ENCODE measurements at places on chromosomes 11 and 22.

GRCh38 chr11:128868841-128869671, 2.0 kb upstream of the KCNJ1 start:
- DNase-seq, result no peak

- DNase-seq, result no peak
These were observed 10.0 kb downstream of the TSPAN18 start for GRCh38 chr11:44736791-44737190.

DNA sequence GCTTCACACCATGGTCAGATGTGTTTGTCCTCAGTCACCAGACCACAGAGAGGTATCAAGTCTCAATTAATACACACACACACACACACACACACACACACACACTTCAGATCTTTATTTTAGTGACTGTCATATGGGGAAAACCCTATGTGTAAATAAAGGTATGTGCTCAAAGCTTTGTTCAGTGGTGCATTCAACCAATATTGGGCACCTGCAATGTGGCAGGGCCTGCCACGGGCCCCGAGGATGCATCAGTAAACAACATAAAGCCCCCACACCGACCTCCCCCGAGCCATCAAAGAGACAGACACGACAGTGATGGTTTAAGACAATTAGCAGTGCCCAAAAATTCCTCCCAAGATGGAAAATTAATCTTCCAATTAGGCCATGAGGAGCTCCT, 51.6 kb downstream of the SHANK2 start:
- no peak for DNase-seq

DNA sequence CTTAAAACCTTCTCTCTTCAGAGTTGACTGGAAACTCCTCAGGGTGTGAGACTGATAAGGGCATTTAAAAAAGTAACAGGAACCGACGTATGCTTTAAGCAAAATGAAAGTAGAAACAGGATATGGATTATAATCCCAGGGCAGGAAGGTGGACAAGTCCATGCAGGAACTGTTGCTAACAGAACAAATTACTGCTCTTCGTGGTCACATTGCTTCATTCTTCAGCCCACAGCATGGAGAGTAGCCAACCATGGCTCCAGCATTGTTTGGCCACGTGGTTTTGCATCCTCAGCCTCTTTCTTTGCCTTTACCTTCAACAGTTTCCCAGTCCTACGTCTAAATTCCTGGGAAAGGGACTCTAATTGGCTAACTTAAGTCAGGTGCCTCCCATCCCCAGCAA, 563.1 kb upstream of the ISX start:
- no peak for DNase-seq

DNA sequence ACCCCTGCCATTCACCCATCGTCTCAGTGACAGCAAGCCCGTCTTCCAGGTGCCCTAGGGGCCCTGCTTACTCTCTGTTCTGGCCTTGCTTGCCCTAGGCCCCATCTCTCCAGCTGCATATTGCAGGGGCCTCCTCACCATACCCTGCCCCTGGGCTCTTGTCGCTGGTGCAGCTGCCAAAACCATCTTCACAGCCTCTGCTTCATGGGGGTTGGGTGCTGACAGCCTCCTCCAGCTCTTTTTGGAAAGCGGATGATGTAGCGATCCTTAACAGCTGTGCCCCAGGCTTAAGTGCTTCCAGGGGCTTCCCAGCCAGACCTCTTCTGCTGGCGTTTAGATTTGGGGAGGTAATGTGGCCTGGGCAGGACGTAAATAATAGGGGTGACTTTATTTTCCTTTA, 61.2 kb upstream of the SUSD2 start:
- no peak for DNase-seq

GRCh38 chr11:64745521-64746328, 1.8 kb upstream of the RASGRP2 start:
- DNase-seq, result peak; percentile 79

- DNase-seq, result no peak
These were observed 256.3 kb downstream of the BRD1 start for GRCh38 chr22:49571326-49571725.

DNA sequence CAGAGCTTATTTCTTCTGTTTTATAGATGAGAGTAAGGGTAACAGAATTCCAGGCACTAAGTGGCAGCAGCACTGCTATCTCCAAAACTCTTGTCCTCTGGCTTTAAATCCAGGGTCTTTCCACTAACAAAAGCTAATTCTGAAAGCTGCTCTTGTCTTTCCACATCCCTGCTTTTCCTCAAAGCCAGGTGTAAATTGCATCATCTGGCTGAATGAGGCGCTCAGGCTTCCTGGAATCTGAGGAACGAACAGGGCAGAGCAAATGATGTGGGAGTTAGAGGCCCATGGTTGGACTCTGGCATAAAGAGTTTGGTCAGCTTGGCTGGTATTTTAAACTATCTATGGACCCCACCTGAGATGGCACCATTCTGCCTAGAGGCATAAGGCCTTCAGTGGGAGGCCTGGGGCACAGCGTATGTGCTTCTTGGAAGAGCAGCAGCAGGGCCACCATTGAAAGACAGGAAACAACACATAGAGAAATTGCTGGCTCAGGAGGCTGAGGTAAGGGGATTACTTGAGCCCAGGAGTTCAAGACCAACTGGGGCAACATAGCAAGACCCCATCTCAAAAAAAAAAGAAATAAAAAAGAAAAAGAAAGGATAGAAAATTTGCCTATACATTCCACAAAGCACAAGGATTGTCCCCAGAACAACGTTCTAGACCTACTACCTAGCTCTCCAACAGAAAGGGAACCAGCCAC, 1.9 kb downstream of the KCNJ5 start:
- DNase-seq, result no peak

GRCh38 chr11:28123151-28123581, 15.0 kb downstream of the METTL15 start:
- no peak for DNase-seq

DNA sequence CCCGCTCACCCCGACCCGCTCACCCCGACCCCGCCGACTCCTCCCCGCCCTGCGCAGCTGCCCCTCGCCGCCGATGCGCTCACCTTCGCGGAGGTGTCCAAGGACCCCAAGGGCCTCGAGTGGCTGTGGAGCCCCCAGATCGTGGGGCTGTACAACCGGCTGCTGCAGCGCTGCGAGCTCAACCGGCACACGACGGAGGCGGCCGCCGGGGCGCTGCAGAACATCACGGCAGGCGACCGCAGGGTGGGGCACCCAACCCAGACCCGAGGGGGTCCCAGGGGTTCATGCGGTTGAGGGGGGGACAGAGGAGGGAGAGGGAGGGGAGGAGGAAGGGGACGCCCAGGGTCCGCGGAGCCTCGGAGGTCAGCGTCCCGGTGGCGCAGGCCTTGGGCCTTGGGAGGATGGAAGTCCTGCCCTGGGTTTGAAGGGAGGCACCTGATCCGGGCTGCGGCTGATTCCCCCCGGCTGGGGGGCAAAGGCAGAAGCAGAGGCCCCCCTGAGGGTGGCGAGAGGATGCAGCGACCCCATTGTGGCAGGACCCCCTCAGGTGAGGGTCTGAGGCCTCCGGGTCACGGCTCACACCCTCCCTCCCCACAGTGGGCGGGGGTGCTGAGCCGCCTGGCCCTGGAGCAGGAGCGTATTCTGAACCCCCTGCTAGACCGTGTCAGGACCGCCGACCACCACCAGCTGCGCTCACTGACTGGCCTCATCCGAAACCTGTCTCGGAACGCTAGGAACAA, 9.2 kb downstream of the PKP3 start:
- DNase-seq, result no peak
